Activated T-cell treated with anti-CD3 and anti-CD28 coated beads, Interleukin-2, amount 50 U/mL, for 48 hours (primary cell): ENCODE measurements at places on chromosomes 16 and 17.

DNA sequence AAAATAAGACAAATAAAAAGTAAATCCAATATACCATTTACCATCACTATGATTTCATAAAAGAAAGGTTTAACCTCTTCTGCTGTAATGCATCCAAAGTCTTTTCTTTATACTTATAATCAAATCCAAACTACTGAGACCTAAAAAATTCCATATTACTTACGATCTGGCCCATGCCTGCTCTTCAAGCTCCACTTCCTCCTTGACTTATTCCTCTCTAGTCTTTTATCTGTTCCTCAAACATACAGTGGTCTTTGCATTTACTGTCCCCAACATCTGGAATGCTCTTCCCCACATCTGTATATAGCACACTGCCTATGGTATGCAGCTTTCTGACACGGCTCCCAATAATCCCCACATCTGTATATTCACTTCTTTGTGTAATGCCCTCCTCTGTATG lies 33.8 kb downstream of the PCTP start:
- DNase-seq: no peak

DNA sequence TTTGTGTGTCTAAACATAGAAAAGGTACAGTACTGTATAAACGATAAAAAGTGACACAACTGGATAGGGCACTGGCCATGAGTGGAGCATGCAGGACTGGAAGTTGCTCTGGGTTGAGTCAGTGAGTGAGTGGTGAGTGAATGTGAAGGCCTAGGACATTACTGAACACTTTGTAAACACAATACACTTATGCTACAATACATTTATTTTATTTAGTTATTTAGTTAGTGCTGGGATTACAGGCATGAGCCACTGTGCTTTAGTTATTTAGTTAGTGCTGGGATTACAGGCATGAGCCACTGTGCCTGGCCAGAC lies 4.6 kb downstream of the CFAP20 start:
- no peak for DNase-seq

DNA sequence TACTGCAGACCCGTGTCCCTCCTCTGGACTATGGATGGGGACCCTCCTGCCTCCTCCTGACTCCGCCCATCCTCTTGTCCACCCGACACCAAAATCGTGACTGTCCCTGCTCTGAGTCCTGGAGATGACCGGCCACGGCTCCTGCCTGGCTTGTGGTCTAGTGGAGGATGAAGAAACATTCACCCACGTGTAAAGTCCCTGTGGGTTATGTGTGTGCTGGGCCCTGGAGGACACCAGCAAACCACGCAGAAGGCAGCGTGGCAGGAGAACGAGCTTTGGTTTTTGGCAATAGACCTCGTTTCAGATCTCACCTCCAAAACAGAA lies 11.9 kb downstream of the SPNS2 start:
- no peak for DNase-seq

DNA sequence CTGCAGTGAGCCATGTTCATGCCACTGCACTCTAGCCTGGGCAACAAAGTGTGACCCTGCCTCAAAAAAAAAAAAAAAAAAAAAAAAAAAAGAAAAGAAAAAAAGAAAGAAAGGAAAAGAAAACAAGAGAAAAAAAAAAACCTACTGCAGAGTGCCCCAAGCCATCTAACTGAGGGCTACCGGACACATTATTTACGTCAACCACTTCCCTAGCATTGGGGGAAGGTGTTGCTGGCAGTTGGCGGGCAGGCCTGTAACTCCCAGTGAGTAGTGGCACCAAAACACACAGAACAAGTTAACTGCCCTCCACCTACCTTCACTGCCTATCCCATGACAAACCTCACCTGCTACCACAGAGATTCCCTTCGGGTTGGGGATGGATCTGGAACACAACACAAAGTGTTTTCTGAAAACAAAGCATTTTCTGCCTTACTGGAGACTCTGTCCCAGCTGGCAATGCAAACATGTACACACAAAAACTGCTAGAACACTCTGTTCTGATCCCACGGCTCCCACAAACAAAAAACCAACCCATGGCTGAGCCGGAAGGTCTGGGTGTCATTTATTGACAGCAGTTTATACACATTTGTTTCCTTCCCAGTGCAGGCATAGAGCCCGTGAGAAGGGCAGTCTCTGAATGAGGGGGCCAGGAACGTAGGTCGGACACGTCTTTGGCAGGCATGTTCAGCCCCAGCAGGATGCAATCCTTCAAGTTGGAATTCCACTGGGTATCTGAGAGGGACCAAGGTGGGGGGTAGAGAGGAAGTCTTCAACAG lies 11.0 kb downstream of the PHB1 start:
- no peak for DNase-seq

DNA sequence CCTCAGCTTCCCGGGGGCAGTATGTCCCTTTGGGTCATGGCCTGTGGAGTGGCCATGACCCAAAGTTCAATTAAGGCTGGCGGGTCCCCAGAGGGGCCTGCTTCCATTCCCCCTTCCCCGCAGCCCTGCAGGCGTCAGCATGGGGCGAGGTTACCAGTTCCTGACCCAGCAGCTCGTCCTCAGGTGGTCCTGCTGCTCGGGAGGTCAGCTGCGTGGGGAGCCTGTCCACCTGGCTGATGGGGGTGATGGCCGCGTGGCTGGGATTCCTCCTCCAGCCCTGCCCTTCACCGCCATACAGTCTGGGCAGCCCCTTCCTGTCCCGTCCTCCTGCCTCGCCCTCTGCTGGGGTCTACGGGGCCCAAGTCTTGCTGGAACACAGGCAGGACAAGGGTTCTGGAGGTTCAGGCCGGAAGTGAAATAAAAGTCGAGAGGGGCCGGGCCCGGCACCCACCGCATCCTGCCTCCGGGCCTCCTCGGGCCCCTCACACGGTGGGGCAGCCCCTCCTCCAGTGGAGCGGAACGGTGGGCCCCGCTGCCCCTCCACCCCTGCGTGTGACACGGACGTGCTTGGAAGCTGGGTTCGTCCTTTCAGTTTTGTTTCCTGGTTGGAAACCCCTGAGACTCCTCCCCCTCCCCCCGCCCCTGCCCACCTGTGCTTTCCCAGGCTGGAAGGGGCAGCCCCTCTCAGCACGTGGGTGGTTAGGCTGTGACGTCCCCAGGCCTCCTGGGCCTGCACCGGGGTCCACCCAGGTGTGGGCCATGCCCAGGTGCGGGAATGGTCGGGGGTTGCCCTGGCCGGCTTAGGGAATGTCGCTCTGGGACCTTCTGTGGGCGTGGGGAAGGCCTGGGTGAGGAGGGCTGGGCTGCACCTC lies 6.8 kb downstream of the UBALD2 start:
- DNase-seq: peak; percentile 91

- DNase-seq: no peak
Measured at GRCh38 chr17:35489944-35490343, 41.4 kb upstream of the SLFN13 start.

GRCh38 chr17:1873418-1873817 lies 43.6 kb downstream of the RPA1 start:
- DNase-seq: peak; percentile 28

GRCh38 chr16:53937161-53937880 lies 233.4 kb downstream of the FTO start:
- no peak for DNase-seq

DNA sequence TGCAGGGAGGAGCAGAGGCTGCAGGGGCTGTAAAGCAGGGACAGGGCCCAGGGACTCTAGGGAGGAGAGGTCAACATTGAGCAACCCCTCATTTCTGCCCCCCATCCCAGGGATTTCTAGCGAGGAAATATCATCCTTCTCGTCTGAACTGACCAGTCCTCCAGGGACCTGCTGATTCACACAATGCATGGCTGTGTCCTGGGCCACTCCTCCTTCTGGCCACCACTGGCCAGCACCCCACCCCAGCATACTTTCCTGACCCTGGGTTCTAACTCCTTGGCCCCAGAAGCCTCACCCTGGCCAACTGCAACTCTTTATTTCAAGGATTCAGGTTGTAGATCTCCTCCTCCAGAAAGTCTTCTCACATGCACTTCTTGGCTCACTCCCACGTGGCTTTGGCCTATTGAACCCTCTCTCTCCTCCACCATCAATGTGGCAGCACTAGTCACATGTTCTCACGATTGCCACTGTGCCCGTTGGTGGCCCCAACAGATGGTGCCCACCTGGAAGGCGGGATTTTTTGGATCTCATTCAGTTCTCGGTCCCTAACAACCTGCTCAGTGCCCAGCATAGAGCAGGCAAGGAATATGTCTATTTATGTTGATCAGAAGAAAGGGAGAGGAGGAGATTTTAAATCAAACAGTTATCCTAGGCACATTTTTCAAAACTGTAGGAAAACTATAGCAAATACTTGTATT lies 41.5 kb downstream of the CUEDC1 start:
- no peak for DNase-seq

DNA sequence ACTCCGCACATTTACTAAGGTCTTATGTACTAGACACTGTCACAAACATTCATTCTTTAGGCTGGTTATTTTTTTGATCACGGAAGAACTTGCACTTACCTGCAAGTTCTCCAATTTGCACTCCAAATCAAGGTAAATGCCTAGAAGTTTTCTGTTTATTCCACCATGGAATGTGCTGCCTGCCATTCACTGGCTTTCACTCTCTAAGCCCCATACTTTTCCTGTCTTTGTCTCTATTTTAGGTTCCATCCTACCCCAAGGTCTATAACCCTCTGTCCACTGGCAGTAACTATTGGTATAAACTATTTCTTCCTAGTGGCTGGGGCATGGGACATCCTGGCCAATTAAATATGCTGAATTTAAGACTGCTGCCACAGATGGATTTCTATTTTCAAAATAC lies 15.9 kb downstream of the XPO6 start:
- no peak for DNase-seq

- DNase-seq: no peak
Measured at GRCh38 chr16:77840093-77840492, 51.7 kb downstream of the VAT1L start.

GRCh38 chr17:30225919-30226553 lies 9.5 kb downstream of the SLC6A4 start:
- DNase-seq: no peak

GRCh38 chr16:10961231-10961630 lies 16.9 kb downstream of the CLEC16A start:
- DNase-seq: no peak

DNA sequence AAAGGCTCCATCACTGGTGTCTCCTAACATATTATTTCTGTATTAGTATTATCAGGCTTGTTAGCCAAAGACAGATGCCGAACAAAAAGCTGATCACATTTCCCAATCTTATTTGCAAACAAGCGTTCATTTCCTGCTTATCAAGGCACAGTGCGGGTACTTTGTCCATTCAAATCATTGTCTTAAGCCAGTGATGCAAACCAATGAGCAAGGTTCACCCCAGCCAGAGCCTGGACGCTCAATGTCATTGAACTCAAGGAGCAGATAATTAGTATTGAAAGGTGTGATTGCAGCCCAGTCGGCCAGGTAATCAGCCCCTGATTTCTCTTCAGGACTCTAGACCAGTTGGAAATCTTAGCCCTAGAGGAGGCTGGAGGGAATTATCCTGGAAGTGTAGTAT lies 20.4 kb upstream of the SOX9 start:
- no peak for DNase-seq

GRCh38 chr17:33375103-33375502 lies 82.0 kb upstream of the ASIC2 start:
- DNase-seq: no peak

GRCh38 chr17:71511266-71511995 lies 609.4 kb upstream of the SOX9 start:
- DNase-seq: no peak

DNA sequence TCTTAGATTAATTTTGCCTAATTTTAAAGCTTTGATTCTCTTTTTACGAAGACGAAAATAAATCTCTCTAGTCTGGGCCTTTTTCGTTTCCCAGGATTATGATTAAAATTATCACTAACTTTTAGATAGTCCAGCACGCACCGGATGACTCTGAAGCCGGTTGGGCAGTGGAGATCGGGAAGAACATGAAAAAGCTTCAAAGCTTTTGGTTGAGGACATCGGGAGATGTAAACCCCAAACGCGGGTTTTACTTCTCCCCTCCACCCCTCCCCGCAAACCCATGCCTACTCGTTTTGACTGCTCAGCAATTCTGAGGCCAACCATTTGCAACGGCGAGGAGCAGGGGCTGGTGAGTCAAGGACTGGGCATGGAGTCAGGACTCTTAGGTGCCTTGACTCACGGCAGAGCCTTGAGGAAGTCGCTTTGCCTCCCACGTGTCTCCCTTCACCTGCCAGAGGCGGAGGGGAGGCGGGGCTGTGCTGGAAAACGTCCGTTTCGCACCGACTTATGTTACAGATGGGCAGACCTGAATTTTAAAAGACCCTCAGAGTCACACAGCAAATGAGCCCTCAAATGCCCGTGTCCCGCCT lies 989 bp upstream of the DUSP14 start:
- DNase-seq: peak; percentile 78

DNA sequence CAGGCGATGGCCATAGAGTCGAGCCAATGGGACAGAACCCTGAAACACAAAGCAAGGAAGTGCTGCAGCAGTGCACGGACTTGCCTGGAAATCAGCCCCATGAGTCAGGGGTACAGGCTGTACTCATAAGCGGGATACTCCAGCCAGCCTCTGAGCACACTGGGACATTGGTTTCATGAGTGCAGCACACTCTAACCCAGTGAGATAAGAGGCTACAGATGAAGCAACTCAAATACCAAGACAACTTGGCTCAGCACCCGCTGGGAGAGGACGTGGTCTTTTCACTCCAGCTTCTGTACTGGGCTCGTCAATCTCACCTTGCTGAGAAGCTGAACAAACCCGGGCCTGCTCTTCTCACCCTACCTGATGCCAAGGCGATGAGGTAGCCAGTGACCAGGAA lies 98.2 kb downstream of the AXIN2 start:
- DNase-seq: no peak

DNA sequence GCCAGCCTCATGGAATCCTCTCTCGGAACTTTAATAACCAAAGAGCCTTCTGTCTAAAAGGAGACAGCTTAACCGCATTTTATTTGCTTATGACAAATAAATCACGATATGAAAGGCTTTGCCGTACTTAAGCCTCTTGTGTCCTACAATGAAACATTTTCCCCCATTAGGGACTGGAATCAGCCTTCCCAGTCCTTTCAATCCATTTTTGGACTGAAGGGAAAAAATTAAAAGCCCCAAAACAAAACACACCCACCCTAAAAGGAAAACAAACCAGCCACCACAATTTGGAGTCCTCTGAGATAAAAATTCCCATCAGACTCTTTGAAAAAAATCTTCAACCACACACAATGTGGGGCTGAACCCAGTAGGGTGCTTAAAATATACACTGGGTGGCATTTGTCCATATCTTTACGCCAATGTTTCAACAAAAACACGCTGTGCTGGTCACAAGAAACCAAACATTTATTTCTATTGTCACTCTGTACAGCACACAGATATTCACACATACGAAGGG lies 3.0 kb downstream of the HOXB4 start:
- DNase-seq: no peak

DNA sequence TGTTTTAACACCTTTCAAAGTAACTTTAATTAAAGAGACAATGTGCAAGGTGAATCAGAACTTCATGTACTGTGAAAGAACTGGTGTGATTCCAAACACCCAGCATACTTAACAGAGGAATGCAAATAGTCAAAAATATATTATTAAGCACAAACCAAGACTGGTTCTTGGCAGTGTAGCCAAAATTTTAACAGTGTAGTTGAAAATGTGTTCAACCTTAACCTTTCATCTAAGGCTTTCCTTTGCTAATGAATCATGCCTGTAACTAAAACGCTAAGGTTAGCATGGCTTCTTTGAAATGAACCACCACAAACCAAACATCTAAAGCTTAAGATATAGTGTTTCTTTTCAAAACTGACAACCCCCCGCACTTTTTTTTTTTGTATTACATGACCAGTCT lies 146.3 kb upstream of the AXIN2 start:
- DNase-seq: no peak
